ENCODE measurements at places on chromosomes 5 and 9. TPM values are rescaled to one million over a fixed set of nuclear protein-coding genes. Genes with fewer than 3 reads are reported as not detected.

Gene ELAVL2
- total RNA-seq, result 0.14 TPM

Gene ADCY2
- 0.65 TPM for total RNA-seq

Gene PLAC8L1
- total RNA-seq, result not detected

Gene PLEKHG4B
- total RNA-seq, result not detected

Gene ACTBL2
- 1.1 TPM for total RNA-seq

Gene MAPK9
- 26.0 TPM for total RNA-seq

Gene FOXD4L3
- total RNA-seq, result not detected

Gene OR1J4
- not detected for total RNA-seq

Gene PLPP7
- total RNA-seq, result 6.8 TPM

Gene PRR16
- total RNA-seq, result 4.0 TPM

Gene AJM1
- 1.4 TPM for total RNA-seq

Gene PPP1R26
- total RNA-seq, result 9.5 TPM

Gene RNF180
- 0.74 TPM for total RNA-seq

Gene IL4
- not detected for total RNA-seq

Gene FOXD1
- 0.28 TPM for total RNA-seq

Gene GDA
- total RNA-seq, result not detected

Gene NTRK2
- total RNA-seq, result not detected

Gene PHF24
- under 0.01 TPM for total RNA-seq

Gene SLC36A3
- not detected for total RNA-seq

Gene ECSCR
- 0.14 TPM for total RNA-seq

Gene MZB1
- total RNA-seq, result 0.14 TPM

Gene SLC25A2
- 0.18 TPM for total RNA-seq

Gene PCDHGA10
- 4.3 TPM for total RNA-seq

Gene TNC
- total RNA-seq, result 46.8 TPM

Gene TMEM215
- not detected for total RNA-seq

Gene TEX48
- not detected for total RNA-seq

Gene BRD3OS
- total RNA-seq, result 13.8 TPM

Gene AGXT2
- not detected for total RNA-seq

Gene TAS2R1
- not detected for total RNA-seq

Gene ENTREP1
- total RNA-seq, result not detected

Gene TMEM252
- not detected for total RNA-seq

Gene LECT2
- total RNA-seq, result not detected

Gene BTNL3
- total RNA-seq, result not detected

Gene HARS1
- 62.9 TPM for total RNA-seq

Gene MTX3
- 10.8 TPM for total RNA-seq

Gene SLC1A3
- 1.1 TPM for total RNA-seq

Gene HACD4
- total RNA-seq, result 6.9 TPM

Gene HAPLN1
- total RNA-seq, result 0.55 TPM
